ENCODE measurements at places on chromosomes 12 and 14.

- no peak for DNase-seq
Measured at GRCh38 chr12:53234271-53234914, 2.4 kb upstream of the RARG start.

DNA sequence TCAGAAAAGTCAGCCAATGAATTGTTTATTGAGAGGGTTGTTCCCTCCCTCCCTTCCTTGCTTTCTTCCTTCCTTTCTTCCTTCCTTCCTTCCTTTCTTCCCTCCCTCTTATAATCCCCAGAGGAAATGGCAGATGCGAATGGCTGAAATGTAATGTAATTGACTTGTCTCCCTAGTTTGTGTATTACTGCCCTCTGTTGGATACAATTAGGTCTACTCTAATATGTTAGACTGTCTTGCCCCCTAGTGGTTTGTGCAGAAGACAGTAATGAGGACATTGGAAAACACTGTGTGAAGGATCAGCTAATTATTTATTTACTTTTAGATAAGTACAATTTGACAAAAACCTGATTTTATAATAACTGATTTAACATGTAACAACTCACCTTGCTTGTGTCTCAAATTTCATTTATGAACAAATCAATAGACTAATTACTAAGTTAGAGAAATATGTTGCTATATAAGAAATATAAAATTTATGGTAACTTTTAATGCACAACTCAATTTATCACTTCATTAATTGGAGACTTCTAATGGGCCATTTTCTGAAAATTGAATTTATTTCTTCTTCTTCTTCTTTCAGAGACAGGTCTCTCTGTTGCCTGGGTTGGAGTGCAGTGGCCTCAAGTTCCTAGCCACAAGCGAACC, 229.8 kb upstream of the LRIG3 start:
- no peak for DNase-seq

DNA sequence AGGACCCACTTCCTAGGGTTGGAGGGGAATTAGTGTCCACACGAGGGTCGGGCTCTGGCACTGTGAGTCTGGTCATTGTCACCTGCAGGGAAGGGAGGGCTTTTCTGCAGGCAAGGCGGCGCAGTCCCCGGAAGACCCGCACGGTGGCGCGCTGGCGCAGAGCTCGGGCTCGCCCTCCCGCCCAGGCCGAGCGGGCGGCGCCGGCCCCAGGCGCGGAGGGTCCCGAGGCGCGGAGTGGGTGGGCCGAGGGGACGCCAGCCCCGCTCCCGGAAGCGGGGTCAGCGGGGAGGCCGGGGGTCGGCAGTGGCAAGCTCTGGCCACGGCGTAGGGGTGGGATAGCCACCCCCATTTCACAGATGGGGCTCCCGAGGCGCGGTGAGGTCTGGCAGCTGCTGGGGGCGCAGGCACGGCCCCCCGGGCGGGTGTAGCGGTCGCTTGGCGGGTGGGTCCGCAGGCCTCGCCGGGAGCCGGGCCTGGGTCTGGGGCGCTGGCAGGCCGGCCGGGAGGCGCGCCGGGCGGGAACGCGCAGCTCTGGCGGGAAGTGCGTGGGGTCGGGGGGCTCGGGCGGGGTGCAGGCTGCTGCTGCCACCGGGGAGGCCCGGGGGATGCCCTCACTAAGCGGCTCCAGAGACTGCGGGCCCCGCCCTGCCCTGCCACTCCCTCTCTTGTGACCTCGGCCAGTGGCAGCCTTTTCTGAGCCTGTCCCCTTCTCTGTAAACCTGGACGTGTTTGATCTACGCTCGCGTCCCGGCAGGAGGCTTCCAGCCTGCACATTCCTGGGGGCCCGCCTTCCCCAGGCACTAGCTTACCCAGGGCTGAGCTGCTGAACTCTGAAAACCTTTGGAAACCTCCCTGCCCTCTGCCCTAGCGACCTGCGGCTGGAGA, 46.1 kb downstream of the CYP46A1 start:
- no peak for DNase-seq

DNA sequence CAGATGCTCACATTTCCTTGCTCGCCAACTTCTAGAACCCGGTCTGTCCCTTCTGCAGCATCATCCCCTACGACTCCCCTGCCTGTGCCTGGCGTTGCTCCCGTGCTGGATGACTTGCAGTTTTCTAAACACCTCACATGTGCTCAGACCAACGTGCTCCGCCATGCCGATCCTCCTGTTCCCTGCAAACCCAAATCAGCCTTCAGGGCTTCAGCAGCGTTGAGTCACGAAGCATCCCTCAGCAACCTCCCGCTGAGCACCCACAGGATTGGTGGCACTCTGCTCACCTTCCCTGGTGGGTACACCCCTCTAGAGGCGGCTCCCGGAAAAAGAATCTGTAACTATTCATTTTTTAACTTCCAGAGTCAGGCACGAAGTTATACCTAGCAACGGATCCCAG, 2.8 kb upstream of the PIWIL1 start:
- no peak for DNase-seq

DNA sequence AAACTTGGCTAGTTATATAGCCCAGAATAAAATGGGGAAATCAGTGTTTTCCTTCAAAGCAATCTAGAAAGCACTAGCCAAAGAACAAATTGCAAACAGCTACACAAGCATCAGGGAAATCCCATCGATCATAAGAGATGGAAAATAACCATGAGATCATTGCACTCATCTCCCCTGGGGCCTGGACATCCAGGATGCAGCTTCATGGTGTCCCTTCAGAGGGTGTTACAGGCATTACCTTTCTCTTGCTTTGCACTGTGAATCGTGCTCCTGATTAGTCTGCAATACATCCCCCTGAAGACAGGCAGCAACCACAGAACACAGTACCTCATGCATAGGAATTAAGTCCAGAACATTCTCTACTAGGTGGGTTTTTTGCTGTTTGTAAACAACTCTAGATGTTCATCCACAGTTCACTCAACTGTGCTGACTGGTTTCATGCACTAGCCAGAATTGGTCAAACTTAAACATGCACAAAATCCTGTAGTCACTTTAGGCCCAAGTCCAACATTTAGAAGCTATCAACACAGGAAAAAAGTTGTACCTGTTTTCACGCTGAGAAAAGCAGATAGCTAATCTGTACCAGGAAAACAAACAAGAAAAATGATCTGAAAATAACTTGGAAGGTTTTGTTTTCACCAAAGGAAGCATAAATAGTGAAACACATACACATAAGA, 120.1 kb downstream of the ZFP36L1 start:
- no peak for DNase-seq

DNA sequence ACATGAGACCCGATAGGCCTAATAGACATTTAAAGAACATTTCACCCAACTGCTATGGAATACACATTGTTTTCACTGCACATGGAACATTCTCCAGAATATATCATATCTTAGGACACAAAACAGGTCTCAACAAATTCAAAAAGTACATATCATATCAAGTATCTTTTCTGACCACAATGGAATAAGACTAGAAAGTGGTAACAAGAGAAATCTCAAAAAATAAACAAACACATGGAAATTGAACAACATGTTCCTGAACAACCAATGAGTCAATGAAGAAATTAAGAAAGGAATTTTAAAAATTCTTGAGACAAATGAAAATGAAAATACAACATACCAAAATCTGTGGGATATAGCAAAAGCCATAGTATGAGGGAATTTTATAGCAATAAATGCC, 208.1 kb downstream of the PTPRO start:
- DNase-seq = no peak

GRCh38 chr12:108633534-108634248, at the start of gene SELPLG:
TSS of gene SELPLG (minus strand) at chr12:108633894. CDS start at chr12:108624307, 9,587 bp downstream.
- no peak for DNase-seq

DNA sequence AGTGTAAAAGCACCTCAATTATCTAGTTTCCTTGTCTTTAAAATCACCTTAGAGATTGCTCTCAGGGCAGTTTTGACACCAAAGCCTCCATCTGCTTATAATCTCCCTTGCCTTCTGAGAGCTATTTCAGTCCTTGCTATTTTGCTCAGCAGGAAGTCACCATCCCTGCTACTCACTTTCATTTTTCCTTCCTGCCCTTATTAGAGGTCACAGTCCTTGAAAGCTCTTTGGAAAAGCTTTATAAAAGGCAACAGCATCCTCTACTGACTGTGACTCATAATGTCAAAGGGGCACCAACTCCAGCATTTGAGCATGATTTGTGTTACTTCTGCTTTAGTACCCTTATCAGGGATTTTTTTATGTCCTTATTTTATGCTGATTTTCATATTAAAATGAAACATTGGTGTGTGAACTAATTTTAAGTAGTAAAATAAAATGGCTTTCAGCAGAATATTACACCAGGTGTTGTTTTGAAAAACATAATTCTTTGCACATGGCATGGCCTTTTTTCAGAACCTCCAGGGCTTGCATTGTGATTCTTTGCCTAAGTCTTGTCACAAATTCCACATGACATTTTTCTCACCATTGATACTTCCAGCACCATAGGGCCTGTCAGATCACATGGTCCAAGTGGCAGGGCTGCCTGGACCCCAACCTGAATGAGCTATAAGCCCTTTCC, 213.0 kb downstream of the ADAMTS20 start:
- DNase-seq = no peak

- DNase-seq = no peak
Measured at GRCh38 chr14:94974893-94975292, 182.4 kb downstream of the DICER1 start.

DNA sequence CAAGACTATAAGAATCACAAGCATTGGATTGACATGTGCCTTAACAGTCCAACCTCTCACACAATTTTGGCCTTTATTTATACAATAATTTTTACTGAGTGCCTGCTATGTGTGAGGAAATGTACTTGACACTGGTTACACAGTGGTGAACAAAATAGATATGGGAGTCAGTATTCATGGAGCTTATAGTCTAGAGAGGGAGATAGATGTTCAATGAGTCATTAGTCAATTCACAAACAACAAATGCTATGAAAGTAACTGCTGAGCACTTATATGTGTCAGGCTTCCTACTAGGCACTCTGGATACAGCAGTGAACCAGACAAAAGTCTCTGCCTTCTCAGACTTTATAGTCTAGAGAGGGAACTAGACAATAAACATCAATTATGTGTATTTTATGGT, 3.7 kb downstream of the CFAP54 start:
- DNase-seq = no peak

- no peak for DNase-seq
Measured at GRCh38 chr12:3035171-3035570, 42.0 kb upstream of the TSPAN9 start.

DNA sequence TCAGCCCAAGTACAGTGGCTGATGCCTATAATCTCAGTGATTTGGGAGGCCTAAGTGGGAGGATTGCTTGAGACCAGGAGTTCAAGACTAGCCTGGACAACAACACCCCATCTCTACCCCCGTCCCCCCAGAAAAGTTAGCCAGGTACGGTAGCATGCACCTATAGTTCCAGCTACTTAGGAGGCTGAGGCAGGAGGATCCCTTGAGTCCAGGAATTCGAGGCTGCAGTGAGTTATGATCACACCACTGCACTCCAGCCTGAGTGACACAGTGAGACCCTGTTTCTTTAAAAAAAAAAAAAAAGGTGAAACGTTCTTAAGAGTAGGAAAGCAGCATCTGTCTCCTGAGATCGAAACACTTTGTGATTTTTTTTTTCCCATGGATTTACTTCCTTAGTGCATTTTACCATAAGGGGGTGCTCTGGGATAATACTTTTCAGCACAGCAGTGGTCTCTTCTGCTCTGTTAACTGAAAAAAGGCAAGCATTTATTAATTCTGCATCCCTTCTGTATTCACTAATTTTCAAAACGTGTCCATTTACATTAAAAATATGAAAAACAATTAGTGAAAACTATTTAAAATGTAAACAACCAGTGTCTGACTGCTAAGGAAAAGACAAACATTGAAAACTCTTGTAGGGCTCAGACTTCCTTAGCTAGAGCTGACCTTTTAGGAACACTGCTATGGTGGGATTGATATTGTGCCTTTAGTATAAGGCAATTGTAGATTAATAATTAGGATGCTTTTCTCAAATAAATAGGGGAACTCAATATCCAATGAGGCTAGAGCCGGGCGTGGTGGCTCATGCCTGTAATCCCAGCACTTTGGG, 31.2 kb upstream of the USP44 start:
- no peak for DNase-seq

DNA sequence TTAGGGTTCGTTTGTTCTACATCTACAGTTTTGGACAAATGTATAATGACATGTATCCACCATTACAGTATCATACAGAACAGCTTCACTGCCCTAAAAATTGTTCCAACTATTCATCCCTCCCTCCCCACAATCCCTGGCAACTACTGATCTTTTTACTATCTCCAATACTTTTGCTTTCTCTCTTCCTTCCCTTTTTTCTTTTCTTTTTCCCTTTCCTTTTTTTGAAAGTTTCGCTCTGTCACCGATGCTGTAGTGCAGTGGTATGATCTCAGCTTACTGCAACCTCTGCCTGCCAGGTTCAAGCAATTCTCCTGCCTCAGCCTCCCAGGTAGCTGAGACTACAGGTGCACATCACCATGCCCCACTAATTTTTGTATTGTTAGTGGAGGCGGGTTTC, 2.6 kb upstream of the ACOT4 start:
- DNase-seq = no peak

- peak; percentile 96 for DNase-seq
Measured at GRCh38 chr12:93819050-93819491, 141.9 kb downstream of the CRADD start.

DNA sequence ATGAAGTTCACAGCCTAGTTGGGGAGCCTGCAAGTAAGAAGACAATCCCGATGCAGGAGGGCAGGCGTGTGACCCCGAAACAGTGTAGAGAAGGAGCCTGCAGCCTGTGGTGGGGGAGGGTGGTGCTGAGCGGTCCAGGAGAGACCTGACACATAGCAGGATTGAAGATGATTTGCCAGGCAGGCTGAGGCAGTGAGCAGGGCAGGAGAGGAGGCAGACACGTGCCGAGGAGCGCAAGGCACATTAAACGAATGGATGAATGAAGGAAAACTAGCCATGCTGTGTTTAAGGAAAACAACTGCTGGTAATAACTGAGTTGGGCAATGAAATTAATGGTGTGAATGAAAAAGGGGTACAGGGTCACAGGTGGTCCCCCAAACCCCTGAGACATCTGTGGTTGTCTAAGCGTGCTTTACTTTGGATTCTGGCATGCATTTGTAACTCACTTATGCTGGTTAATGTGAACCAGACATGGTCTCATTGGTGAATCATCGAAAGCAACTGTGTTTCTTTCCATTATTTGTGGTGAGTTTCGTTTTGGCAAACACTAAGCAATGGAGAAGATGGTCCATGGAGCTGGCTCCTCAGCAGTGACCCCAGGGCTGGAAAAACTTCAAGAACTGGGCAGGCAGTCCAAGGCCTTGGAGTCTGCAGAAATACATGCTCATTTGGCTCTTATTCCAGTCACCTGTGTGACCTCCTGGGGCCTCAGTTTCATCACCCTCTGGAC, 96.9 kb upstream of the EVL start:
- DNase-seq = no peak

DNA sequence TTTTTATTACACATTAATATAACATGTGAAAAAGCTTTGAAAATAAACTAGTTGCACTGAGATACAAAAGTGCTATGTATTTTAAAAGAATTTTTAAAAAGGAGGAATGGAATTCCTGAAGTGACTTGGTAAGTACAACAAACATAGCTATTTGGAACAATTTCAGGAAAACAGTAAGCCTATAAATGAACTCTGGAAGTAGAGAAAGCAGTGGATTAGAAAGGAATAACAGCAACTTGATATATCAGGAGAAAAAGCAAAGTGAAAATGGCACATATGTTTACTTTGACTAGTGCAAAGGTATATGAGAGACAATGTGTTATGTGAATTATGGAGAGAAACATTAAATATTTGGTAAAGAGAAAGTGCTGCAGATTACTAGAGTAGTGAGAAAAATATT, 811.7 kb downstream of the C12orf50 start:
- DNase-seq = no peak

GRCh38 chr14:89469210-89470198, 52.5 kb upstream of the FOXN3 start:
- no peak for DNase-seq
